ENCODE measurements at places on chromosomes 11 and 22.

DNA sequence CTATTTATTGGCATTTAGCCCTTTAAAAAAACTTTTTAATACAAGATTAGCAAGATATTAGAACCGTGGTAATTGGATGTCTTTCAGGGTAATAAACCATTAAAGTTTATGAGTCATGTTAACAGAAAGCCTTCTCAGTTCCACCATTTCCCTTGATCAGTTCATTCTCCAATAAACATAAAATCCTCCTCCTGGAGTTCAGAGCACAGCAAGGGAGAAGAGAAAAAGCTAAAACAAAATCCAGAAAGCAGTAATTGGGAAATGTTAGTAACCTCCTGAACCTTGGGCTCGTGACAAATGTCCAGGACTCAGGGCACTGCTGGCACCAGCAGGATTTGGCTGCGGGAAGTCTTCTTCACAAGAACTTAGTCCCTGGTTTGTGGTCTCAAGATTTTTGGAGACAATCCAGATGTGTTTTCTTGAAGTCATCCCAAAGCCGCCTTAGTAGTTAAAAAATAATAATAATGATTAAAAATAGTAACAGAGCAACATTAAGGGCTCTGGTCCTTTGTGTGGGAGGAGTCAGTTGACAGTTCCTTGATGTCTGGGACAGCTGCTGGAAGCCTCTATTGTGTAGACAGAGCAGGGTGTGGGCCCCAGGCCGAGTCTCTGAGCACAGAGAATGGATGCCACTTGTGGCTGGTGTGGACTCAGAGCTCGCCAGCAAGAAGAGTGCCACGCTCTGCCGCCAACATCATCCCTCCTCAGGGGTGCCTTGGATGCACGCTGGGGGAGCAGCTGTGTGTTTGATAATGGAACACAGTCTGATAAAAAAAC lies 43.4 kb upstream of the PITPNB start:
- no peak for DNase-seq

DNA sequence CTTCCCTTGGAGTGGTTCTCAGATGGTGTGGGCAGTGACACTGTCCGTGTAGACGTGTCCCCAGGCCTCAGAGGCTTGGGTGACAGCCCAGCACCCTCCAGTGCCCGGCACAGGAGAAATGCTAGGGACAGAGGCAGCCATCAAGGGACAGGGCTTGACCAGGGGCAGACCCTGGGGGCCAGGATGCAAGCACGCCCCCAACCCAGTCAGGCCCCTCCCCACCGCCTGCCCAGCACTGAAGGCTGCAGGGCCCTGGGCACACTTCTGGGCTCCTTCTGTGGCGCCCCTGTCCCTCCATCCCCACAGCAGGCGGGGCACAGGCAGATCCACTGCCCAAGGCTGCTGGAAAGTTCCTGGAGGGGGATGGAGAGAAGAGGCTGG lies 11.1 kb downstream of the IGF2 start:
- DNase-seq, result no peak

- no peak for DNase-seq
These were observed 113.6 kb upstream of the MTNR1B start for GRCh38 chr11:92855607-92856405.

DNA sequence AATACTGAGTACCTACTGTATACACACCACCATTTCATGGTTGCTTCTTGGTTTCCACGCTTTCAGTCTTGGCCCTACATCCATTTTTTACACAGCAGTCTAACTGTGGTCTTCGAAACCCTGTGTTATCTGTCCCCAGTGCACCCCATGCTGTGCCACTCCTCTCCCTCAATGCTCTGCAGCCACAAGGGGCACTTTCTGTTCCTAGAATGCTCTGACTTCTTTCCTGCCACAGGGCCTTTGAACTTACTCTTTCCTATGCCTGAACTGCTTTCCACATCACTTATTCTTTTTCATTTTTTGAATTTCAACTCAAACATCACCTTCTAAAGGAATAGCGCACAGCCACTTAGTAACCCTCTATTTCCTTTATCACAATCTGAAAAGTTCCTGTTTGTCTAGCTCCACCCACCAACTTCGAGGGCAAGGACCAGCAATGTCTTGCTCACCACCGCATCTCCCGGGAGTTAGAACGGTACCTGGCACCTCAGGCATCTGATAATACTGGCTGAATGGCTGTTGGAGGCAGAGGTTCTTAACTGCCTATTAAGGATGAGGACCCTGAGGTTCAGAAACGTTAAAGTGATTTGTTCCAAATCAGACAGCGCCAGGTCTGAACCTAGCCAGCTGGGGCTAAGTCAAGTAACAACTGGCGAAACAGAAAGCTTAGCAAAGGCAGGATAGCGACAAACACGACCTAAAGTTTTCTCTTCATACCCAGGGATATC lies 568 bp downstream of the ALG8 start:
- DNase-seq, result no peak

GRCh38 chr11:128828350-128828749 lies 38.7 kb downstream of the KCNJ1 start:
- no peak for DNase-seq

- DNase-seq, result no peak
These were observed 35.1 kb upstream of the LRRC10B start for GRCh38 chr11:61473370-61474012.

DNA sequence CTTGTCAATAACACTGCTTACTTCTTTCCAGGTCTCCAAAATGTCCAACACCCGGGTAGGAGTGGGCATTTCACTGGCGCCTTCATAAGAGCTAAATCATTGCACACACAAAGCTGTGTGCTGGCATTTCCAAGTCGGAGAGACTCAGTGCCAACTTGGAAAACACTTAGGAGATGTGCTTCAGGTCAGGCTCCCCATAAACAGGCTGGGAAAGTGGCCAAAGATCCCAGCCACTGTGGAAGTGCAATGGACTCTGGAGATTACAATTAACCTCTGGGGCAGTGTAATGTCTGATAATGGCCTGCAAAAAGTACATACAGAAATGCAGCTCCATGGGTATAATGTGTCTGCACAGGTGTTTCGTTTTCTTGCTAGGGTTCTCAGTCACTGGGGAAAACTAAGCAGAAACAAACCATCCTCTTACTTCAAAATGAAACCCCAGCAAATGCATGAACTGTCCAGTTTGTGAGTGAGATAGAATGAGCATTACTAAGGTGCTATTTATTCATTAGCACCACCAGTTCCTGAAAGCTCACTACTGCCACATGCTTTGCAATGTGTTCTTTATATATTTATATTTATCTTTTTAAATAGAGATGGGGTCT lies 79.0 kb downstream of the ABTB2 start:
- no peak for DNase-seq

DNA sequence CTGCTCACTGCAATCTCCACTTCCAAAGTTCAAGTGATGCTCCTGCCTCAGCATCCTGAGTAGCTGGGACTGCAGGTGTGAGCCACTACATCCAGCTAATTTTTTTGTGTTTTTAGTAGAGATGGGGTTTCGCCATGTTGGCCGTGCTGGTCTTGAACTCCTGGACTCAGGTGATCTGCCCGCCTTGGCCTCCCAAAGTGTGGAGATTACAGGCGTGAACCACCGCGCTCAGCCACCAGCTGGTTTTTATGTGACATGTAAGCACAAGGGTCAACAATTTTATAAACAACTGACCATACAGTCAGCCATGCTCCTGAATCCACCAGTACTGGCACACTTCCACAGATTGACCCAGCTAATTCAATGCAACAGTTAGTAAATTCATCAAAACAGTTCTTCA lies 526.3 kb upstream of the LRRC4C start:
- DNase-seq, result no peak

DNA sequence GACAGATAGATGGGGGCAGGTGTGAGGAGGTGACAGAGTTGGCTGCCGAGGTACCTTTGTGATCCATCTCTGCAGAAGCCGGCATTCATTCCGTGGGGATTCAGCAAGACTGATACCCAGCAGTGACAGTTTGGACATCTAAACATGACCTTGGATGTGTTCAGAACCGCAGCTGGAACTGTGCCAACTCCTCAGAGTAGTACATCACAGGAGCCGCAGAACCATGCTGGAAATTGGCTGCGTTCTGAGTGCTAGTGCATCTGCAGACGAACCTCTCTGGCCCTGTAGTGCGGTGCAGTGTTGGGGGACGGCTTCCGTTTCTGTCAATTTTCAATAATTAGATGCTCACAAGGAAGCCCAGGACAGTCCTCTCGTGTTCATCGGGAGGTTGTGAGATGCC lies 772.1 kb downstream of the NTM start:
- no peak for DNase-seq

- no peak for DNase-seq
These were observed 10.2 kb downstream of the BCR start for GRCh38 chr22:23190526-23190925.
